Anterior cingulate cortex (tissue), 58 donors: ENCODE measurements at places on chromosomes 5 and 9.

DNA sequence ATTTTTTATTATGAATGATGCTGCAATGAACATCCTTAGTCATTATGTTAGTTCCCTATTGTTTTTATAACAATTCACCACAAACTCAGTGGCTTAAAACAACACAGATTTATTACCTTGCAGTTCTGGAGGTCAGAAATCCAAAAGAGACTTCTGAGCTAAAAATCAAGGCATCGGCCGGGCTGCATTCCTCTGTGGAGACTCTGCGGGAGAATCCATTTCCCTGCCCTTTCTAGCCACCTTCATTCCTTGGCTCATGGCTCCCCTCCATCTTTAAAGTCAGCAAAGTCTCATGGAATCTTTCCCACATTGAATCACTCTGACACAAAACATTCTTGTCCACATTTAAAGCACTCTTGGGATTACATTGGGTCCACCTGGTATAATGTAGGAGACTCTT, 38.6 kb downstream of the SNX18 start:
- DNase-seq: no peak

GRCh38 chr9:107683566-107683965, 194.0 kb upstream of the KLF4 start:
- no peak for DNase-seq

GRCh38 chr9:138025908-138026307, 148.3 kb downstream of the CACNA1B start:
- no peak for DNase-seq

DNA sequence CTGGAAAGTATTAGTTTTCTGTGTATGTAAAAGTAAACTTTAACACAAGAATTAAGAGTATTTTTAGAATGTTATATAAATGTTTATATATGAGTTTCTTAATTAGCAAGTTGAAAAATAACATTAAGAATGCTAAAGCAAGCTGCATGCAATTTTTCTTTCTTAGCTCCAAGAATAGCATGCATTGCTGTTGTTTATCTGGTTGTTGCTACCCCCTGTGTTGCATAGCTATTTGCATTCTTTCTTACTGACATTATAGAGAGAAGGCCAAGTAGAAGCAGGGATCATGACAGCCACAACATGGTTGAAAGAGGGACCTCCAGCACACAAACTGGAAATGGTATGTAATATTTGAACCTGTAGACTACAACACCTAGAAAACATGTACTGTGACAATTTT, 94.8 kb downstream of the ERCC6L2 start:
- DNase-seq: no peak

- DNase-seq: no peak
Observed at GRCh38 chr9:98178874-98179850, 13.3 kb downstream of the CORO2A start.

GRCh38 chr5:1247811-1248210, 22.6 kb downstream of the SLC6A18 start:
- DNase-seq: no peak

DNA sequence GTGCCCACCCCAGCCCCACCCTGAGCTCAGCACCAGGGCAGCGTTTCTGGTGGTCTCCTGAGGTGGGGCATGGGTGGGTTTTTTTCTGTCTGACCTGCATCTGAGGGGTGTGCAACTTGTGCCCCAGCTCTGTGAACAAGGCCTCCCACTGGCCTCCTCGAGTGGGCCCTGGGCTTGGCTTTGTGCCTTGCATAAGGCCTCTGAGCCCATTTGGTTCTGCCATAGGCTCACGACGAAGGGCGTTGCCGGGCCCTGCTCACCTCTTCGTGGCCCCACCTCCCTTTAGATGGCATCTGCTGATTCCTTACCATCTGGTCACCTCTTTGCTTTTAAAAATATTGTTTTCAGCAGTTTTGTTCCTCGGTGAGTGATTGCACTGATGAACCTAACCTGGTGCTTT, 127.1 kb upstream of the COL5A1 start:
- no peak for DNase-seq

GRCh38 chr5:162209005-162209605, 141.5 kb downstream of the GABRG2 start:
- DNase-seq: peak; percentile 34

DNA sequence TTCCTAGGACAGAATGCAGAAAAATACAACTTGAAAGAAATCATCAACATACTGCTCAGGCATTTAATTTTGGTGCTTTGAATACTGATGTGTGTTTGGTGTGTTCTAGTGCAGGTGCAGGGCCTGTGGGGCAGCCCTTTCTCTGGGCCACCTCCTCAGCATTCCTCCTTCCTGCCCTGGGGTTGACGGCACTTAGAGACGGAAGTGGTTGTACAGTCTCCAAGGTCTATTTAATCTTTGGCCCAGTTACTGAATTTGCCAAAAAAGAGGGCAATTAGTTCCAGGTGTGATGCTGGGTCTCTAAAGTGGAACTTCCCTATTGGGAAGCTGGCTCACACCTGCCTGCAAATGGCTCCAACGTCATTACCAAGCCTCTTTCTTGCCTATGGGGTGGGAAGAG, 269.0 kb downstream of the SH3GL2 start:
- DNase-seq: no peak

DNA sequence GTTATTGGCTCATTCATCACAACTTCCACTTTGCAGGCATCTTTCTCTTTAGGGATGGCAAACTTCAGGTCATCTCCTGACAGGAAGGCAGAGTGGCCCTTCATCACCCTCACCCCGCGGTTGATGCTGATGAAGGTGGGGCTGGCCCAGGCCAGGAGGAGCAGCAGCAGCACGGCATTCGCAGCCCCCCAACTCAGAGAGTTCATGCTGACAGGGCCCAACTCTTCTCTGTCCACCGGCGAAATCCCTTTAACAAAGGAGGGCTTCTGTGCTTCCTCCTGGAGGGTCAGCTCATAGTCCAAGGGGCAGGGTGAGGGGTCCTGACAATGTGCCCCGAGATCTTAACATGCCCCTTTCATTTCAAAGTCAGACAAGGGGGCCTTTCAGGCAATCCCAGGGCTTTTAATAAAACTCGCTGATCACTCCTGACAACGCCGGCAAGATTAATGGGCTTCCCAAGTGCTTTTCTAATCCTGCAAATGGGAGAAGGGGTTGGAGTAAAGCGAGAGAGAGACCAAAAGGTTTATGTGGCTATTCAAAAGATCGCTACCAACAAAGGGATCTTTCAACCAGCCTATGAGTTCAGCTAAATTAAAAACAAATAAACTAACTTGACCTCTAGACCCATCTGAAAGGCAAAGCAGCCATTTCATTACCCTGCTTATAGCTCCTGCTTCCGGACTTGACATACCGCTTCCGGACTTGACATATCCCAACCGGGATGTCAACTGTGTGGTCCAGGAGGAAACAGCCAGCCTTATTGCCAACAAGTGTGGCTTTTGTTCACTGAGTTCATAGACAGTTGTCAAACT, 41.2 kb downstream of the FREM1 start:
- no peak for DNase-seq
